ENCODE measurements at places on chromosomes 13 and 19. TPM values are rescaled to one million over a fixed set of nuclear protein-coding genes. Genes with fewer than 3 reads are reported as not detected.
A peak's percentile ranks its signal among the peaks of the same experiment; 100 is the strongest.

Gene OR7D2
- total RNA-seq: not detected

Gene PSG7
- not detected for total RNA-seq

- peak; percentile 57 for DNase-seq
- H3K4me3 ChIP-seq: peak overlapping the region; percentile 99
- peaks cover 14% of the 10 kb centered on the region for H3K27me3 ChIP-seq
- H3K27ac ChIP-seq: peak overlapping the region; percentile 91
Observed at GRCh38 chr19:4455719-4456475, 1.7 kb downstream of the UBXN6 start.

Gene MYH14
- total RNA-seq: 0.59 TPM

Gene TRPM4
- total RNA-seq: 54.1 TPM

Data from glutamatergic neuron (in vitro differentiated cells).